ENCODE measurements at places on chromosomes 11 and 22. TPM values are rescaled to one million over a fixed set of nuclear protein-coding genes. Genes with fewer than 3 reads are reported as not detected.

Gene UNC93B1
- 0.86 TPM for total RNA-seq

DNA sequence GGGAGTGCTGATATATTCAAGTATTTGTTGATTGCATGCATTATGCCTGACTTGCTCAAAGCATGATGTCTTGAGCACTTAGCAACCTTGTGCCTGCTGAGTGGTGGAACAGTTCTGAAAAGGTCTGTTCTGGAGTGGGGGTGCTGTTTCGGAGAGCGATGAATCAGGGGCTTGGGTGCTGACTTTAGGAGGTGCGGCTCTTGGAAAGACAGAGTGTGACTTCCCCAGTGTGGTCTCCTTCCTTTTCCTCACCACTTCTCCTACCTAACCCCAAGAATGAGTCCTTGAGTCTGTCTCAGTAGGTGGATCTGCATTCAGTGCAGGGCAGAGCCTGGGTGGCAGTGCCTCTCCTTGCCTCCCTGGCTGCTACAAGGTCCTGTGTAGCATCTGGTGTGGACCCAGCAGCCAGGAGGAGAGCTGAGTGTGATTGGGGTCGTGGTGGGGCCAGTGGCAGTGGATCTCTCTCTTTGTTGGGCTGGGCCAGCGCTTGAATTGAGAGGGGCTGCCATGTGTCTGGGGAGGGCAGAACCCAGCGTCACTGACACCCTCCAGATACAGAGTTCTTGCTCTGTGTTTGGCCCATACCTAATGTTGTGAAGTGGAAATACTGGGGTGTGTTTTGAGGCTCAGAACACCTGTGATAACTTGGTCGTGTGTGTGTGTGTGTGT lies 35.9 kb downstream of the ST3GAL4 start:
- H3K27me3 ChIP-seq: peaks cover 2% of the 10 kb centered on the region
- H3K27ac ChIP-seq: no peak overlapping the region
- no peak overlapping the region for H3K4me3 ChIP-seq

DNA sequence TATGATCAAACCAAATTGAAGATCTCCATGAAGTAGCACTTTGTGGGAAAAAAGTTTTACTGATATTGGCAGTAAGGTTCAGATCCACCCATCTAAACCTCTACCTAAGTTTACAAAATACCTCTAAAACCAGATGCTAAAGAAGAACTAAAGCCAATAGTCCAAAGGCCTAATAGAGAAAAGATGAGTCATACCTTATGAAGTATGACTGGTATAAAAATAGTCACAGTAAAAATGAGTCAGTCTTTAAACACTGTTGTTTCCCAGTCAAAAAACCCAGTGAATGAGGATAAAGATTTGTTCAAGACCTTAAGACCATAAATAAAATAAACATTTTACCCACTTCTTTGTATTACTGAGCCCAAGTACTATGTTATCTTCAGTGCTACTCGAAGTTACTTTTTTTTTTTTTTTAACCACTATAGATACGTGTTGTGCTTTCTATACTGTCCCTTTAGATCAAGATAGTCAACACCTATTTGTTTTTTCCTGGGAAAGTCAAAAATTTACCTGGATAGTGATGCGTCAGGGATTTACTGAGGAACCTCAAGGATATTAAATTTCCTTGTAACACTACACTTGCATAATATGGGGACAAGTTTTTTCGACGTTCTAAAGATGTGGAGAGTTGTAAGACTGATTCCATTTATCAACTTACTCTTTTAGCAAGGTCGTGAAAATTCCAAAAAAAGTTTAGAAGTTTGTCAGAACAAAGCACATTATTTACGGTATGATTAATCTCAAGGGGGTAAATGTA lies 87.3 kb downstream of the CCDC73 start:
- no peak overlapping the region for H3K4me3 ChIP-seq
- H3K36me3 ChIP-seq: peaks cover 6% of the 10 kb centered on the region
- no peaks in the 10 kb centered on the region for H3K27me3 ChIP-seq
- DNase-seq: no peak

DNA sequence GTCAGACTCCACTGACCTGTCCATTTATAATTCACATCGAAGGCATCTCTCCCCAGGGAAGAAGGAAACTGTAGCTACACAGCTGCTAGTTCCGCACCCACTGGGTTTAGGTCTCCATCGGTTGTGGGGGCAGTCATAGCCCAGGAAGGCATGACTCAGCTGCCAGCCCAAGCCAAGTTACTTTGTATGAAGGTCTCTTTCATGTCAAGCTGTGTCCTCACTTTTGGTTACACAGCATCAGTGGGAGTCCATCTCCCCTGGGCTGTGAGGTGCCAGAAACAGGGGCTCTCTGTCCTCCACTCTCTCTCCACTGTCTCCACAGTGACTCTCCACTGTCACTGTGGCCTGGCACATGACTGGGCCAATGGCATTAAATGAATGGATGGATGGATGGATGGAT lies 585.2 kb downstream of the BRD1 start:
- H3K27me3 ChIP-seq: peaks cover 7% of the 10 kb centered on the region
- peaks cover 11% of the 10 kb centered on the region for H3K36me3 ChIP-seq
- no peak overlapping the region for H3K4me3 ChIP-seq
- no peak for DNase-seq

Gene ISX
- total RNA-seq: not detected

- peaks cover 42% of the 10 kb centered on the region for H3K4me1 ChIP-seq
- H3K27me3 ChIP-seq: peaks cover 3% of the 10 kb centered on the region
- no peak overlapping the region for H3K27ac ChIP-seq
- H3K36me3 ChIP-seq: no peaks in the 10 kb centered on the region
- DNase-seq: no peak
Observed at GRCh38 chr11:47511917-47512316, 41.0 kb downstream of the CELF1 start.

Gene DEFB131B
- total RNA-seq: not detected

Gene BACE1-AS
- 18.1 TPM for total RNA-seq

GRCh38 chr11:62732830-62733229 lies 4.5 kb downstream of the TTC9C start:
- DNase-seq: no peak
- no peaks in the 10 kb centered on the region for H3K36me3 ChIP-seq
- no peak overlapping the region for H3K4me3 ChIP-seq
- H3K4me1 ChIP-seq: peaks cover 3% of the 10 kb centered on the region
- H3K27me3 ChIP-seq: peaks cover 2% of the 10 kb centered on the region

Gene PLCB3
- 36.2 TPM for total RNA-seq

Gene SOX10
- total RNA-seq: not detected

- H3K27ac ChIP-seq: no peak overlapping the region
- peaks cover 2% of the 10 kb centered on the region for H3K27me3 ChIP-seq
- no peak for DNase-seq
- H3K4me1 ChIP-seq: no peaks in the 10 kb centered on the region
- H3K36me3 ChIP-seq: peaks cover 5% of the 10 kb centered on the region
- no peak overlapping the region for H3K4me3 ChIP-seq
Observed at GRCh38 chr11:8298801-8299786, 35.4 kb upstream of the LMO1 start.

DNA sequence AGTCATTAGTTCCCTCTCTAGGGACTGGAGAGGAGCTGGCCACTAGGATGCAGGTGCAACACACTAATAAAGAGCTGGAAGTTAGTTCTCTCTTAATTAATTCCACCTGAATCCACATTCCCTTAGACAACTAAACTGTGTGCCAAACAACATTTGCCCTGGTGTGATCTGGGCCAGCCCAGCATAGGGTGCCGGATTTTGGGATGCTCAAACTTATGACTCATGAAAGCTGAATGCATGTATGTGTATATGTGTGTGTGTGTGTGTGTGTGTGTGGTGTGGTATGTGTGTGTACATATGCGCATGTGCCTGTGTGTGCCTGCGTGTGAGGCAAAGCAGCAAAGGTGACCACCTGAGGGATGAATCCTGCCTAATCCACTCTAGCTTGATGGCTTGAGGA lies 110.7 kb downstream of the EHF start:
- no peaks in the 10 kb centered on the region for H3K4me1 ChIP-seq
- H3K36me3 ChIP-seq: peaks cover 19% of the 10 kb centered on the region
- H3K27ac ChIP-seq: no peak overlapping the region
- H3K4me3 ChIP-seq: no peak overlapping the region

GRCh38 chr11:116687458-116688201 lies 85.2 kb downstream of the BUD13 start:
- H3K27me3 ChIP-seq: peaks cover 9% of the 10 kb centered on the region
- DNase-seq: no peak
- peaks cover 21% of the 10 kb centered on the region for H3K4me1 ChIP-seq
- peak overlapping the region; percentile 81 for H3K27ac ChIP-seq
- peaks cover 5% of the 10 kb centered on the region for H3K36me3 ChIP-seq
- H3K4me3 ChIP-seq: peak overlapping the region; percentile 31

GRCh38 chr11:112694813-112695212 lies 266.4 kb upstream of the NCAM1 start:
- peaks cover 10% of the 10 kb centered on the region for H3K4me1 ChIP-seq
- H3K27me3 ChIP-seq: peaks cover 3% of the 10 kb centered on the region
- H3K36me3 ChIP-seq: no peaks in the 10 kb centered on the region
- no peak overlapping the region for H3K4me3 ChIP-seq
- H3K27ac ChIP-seq: no peak overlapping the region
- DNase-seq: no peak

Gene FOLR2
- not detected for total RNA-seq

DNA sequence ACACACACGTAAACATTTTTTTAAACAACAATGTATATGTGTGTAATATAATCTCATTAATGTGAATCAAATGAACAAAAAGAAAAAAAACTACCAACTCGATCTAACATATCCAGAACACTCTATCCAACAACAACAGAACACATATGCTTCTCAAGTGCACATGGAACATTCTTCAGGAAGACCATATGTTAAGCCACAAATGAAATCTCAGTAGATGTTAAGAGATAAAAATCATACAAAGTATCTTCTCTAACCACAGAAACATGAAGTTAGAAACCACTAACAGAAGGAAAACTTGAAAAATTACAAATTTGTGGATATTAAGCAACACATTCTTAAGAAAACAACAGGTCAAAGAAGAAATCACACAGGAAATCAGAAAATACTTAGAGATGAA lies 25.5 kb upstream of the TMEM45B start:
- no peaks in the 10 kb centered on the region for H3K4me1 ChIP-seq
- no peaks in the 10 kb centered on the region for H3K27me3 ChIP-seq
- no peak overlapping the region for H3K27ac ChIP-seq
- H3K36me3 ChIP-seq: peaks cover 8% of the 10 kb centered on the region
- DNase-seq: no peak

- DNase-seq: peak; percentile 54
- peaks cover 38% of the 10 kb centered on the region for H3K4me1 ChIP-seq
- peak overlapping the region; percentile 95 for H3K27ac ChIP-seq
- peaks cover 10% of the 10 kb centered on the region for H3K27me3 ChIP-seq
- H3K36me3 ChIP-seq: no peaks in the 10 kb centered on the region
- H3K4me3 ChIP-seq: peak overlapping the region; percentile 69
Observed at GRCh38 chr11:115084231-115084630, 405.9 kb downstream of the NXPE2 start.
